ENCODE measurements at places on chromosomes 5 and 9.

DNA sequence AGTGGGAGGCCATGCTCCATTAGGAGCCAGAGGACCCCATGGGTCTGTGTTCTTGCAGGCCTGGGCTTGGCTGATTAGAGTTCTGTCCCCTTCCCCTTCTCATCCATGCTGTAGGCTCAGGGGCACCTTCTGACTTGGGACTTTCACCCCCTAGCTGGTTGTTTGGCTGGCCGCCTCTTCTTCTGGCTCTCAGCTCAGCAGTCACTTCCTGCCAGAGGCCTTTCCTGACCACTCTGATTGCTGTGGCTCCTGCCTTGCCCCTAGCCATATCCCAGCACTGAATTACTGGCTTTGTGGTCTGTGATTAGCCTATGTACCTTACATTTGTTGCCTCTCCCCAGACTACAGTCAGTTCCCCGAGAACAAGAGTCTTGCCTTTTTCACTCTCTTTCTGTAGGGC lies 14.6 kb downstream of the ENTREP1 start:
- no peak for DNase-seq

DNA sequence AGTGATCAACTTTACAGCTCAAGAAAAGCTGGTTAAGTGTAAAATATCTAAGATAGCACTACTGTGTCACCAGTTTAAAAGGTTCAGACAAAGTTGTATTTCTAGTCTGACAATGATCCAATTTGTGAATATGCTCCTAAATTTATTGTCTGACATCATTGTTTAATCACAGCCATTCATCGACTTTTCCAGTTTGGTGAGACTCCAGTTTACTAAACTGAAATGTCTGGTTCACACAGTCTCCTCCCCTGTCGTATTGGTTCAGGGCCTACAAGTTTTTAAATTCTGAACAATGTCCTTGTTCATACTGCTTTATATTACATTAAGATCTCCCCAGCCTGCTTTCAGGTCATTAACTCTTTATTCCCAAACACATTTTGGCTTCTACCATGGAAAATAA lies 161.4 kb downstream of the CHSY3 start:
- no peak for DNase-seq

GRCh38 chr5:131661933-131662332 lies 26.9 kb upstream of the RAPGEF6 start:
- no peak for DNase-seq

- no peak for DNase-seq
These were observed 136.4 kb downstream of the SLIT3 start for GRCh38 chr5:169164481-169164925.

DNA sequence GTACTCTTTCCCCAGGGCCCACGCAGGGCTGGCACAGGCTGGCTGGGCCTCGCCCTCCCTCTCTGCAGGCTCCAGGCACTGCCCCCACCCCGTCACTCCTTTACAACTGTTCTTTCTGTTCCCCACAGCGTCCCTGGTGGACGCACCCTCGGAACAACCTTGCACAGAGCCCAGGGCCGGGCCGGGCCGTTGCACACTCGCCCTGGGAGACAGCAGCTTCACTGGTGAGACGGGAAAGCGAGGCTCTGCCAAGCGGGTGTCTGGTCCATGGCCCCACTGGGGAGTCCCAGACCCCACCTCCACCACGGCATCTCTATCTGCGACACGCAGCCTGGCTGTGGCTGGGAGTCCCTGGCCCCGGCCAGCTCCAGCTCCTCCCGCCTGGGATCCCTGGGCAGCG lies 18.4 kb upstream of the QSOX2 start:
- DNase-seq: no peak

GRCh38 chr5:140868721-140869554 lies at the start of gene PCDHA11:
Gene PCDHA11 (plus strand): TSS chr5:140868957. CDS start chr5:140869104, 147 bp downstream.
- no peak for DNase-seq

GRCh38 chr5:149288436-149288835 lies 16.8 kb downstream of the AFAP1L1 start:
- DNase-seq: no peak

- no peak for DNase-seq
These were observed 233.4 kb downstream of the RAB3C start for GRCh38 chr5:58816181-58816731.

DNA sequence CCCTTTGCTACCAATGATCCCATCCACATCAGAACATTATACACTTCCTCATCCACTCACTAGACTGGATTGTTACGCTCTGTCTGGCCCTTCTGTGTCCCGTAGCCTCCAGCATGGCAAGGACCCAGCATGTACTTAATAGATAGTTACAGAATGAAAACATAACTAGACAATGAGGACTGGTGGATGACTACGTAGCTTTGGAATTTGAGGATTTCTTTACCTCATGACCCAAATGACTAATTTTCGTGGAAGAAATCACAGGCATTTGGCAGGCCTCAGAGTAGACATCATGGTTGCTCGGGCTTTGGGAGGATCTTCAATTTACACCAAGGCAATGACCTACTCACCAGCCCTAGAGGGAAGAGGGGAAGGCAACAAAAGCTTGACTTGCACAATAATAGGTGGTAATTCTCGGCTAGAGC lies 299.8 kb downstream of the TLE1 start:
- no peak for DNase-seq

Data from activated gamma-delta T cell treated with anti-CD3 and anti-CD28 coated beads, Interleukin-2, amount 50 U/mL, for 16 hours (primary cell).